ENCODE measurements at places on chromosomes 12 and 14.

DNA sequence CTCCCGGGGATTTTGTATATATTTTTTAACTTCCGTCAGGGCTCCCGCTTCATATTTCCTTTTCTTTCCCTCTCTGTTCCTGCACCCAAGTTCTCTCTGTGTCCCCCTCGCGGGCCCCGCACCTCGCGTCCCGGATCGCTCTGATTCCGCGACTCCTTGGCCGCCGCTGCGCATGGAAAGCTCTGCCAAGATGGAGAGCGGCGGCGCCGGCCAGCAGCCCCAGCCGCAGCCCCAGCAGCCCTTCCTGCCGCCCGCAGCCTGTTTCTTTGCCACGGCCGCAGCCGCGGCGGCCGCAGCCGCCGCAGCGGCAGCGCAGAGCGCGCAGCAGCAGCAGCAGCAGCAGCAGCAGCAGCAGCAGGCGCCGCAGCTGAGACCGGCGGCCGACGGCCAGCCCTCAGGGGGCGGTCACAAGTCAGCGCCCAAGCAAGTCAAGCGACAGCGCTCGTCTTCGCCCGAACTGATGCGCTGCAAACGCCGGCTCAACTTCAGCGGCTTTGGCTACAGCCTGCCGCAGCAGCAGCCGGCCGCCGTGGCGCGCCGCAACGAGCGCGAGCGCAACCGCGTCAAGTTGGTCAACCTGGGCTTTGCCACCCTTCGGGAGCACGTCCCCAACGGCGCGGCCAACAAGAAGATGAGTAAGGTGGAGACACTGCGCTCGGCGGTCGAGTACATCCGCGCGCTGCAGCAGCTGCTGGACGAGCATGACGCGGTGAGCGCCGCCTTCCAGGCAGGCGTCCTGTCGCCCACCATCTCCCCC lies 777 bp downstream of the ASCL1 start:
- DNase-seq: no peak

GRCh38 chr14:61662437-61663311 lies 32.6 kb upstream of the HIF1A start:
- peak; percentile 54 for DNase-seq

DNA sequence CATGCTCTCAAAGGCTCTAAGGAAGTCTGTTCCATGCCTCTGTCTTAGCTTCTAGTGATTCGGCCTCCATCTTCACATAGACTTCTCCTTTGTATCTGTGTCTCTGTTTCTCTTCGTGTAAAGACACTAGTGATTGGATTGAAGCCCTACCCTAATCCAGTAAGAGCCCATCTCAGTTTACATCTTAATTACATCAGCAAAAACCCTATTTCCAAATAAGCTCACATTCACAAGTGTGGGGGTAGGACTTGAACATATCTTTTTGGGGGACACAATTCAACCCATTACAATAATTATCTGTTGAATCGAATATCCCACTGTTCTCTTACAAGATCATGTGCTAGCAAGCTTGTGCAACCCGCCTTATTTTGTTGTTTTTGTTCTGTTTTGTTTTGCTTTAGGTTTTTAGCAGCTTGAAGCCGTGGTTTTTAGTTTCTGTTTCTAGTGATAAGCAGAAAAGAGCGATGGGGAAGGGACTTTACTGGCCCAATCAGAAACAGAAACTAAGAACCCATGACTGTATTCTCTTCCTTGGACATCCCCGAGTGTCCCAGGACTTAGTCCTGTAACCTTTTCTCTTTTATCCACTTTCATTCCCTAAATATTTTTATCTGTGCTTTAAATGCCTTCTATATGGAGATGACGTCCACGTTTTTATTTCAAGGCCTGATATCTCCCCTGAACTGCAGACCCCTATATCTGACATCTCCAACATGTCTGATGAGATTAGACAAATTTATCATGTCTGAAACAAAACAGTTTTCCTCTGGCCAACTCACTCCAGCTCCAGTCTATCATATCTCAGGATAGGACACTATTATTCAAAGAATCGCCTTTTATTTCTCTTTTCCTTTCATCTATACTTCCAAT lies 353.0 kb downstream of the CCDC91 start:
- no peak for DNase-seq

- DNase-seq: no peak
Observed at GRCh38 chr12:46356655-46357437, 15.7 kb downstream of the SLC38A2 start.

- DNase-seq: no peak
Observed at GRCh38 chr14:63045234-63045611, at the start of gene KCNH5. Gene KCNH5, minus strand, starts transcription at chr14:63045458. Its CDS starts 272 bp downstream, at chr14:63045186.

DNA sequence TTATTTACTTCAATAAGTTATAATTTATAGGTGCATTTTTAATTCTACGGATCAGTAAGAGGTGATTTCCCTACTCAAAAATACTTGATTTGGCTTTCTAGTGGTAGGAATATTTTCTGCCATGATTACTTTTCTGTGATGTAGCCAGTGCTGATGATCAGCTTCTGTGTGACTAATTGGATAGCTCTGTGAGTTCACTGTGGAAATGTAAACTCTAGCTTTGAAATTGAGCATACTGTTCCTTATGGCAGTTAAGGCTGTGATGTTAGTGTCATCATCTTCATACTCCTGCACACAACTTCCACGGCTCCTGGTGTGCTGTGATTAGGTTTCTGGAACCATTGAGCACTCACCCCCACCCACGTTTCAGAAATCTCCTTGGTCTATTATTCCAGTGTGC lies 48.2 kb downstream of the PLEKHA5 start:
- no peak for DNase-seq

GRCh38 chr12:50778663-50779590 lies 15.0 kb downstream of the ATF1 start:
- no peak for DNase-seq

DNA sequence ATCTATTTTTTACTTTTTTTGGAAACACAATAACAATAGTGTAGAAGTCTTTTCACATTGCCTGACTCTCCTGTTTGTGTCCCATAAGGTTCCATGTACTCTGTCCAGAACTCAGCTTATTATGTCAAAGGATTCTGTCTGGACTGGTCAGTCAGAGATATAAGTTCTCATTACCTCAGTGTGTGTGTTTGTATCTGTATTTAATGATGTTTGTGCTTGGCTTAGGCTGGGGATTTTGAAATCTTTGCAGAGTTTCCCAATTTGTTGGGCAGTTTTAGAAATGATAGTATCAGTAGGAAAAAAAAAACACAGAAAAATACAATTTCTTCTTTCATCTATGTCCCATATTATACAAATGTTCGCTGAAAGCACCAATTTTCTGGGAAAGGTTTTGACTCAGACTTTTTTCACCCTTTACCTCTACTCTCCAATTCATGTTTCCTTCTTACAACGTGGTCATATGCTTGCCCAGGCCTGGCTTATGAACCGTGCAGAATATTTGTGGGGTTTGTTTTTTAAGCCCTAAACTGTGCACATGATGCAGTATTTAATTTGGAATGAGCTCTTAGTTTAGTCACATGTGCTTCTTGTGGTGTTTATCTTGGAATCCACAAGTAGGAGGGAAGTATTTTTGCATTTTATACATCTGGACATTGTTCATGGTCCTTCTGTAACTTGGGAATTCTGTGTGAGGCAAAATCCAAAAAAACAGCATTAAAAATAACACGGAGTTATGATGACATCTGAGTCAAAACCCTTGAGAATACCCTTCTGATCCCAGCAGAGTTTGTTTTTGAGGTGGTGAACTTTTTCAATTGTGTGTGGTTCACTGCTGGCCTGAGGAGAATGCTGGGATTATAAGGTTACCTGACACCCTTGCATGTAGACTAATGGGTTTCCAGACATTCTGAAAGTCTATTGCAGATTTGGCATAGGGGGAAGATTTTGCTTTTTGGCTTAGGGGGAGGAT lies 121.2 kb downstream of the RAD51B start:
- DNase-seq: no peak

DNA sequence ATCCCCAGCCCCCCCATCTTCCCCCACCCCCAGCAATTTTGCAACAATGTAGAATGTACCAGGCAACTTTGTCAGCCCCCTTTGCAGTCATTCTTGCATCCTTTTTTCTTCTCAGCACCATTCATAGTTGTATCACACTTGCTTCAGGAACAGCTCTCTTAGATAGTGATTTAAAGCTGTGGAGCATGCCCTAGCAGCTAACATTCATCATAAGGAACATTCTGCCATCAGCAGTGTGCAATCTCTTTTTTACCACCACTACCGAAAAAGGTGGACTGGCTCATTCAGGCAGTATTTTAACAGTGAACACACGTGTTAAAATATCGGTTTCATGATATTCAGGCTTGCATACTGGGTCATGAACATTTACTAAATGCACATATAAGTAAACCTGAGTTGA lies 45.1 kb downstream of the MARK3 start:
- no peak for DNase-seq

DNA sequence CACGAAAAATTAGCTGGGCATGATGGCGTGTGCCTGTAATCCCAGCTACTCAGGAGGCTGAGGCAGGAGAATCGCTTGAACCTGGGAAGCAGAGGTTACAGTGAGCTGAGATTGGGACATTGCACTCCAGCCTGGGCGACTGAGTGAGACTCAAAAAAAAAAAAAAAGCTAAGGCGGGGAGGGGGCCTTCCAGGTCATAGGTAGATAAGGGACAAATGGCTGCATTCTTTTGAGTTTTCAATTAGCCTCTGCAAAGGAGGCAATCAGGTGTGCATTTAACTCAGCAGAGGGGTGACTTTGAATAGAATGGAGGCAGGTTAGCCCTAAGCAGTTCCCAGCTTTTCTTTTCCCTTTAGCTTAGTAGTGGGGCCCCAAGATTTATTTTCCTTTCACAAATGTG lies 743 bp upstream of the AACS start:
- no peak for DNase-seq

- DNase-seq: no peak
Observed at GRCh38 chr12:58925751-58926150, 5.4 kb upstream of the LRIG3 start.

DNA sequence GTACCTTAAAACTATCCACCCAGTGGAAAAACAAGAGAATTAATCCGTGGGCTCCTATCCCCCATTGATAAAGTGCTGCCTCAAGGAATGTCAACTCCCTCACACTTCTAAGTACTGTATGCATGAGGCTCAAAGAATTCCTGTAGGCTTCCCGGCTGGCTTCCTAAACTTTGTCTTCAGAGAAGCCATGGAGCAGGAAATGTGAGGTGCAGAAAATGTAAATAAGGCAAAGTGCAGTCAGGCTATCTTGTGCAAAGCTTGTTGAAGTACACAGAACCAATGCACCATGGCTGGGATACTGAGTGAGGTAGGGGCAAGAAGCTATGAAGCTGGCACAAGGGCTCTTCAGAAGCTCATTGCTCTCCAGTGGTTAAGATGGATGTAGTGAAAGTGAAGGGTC lies 611.0 kb downstream of the FSCB start:
- no peak for DNase-seq

DNA sequence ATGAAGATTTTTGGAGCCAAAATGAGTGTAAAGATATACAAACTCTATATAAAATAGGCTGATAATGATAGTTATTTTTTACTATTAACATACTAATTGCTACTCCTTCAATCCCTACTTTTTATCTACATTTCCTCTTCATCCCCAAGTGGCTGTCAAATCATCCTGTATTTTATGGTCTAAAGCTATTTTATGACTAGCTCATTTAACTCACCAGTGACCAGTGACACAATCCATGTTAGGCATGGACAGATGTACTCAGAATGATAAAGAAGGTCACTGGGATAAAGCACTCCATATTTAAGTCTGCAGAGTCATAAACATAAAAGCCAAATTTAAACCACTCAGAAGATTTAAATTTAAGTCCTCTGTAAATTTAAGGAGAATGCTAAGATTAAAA lies 183.0 kb downstream of the MED13L start:
- DNase-seq: no peak

DNA sequence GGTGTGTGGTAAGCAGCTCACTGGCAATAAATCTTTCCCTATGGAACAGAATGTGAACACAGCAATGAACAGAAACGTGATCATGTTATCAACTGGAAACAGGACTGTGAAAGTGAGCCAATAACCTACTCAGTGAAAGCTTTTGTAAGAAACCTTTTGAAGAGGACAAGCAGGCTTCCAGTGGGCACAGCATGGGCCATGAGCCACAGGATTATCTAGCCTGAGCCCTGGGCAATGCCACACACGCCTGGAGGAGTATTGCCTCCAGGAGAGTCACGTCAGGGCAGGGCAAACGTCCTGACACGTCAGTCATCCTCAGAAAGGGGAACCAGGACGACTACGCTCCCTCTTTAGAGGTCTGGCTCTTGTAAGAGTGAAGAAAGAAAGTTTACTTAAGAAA lies 32.3 kb downstream of the NRDE2 start:
- DNase-seq: no peak

DNA sequence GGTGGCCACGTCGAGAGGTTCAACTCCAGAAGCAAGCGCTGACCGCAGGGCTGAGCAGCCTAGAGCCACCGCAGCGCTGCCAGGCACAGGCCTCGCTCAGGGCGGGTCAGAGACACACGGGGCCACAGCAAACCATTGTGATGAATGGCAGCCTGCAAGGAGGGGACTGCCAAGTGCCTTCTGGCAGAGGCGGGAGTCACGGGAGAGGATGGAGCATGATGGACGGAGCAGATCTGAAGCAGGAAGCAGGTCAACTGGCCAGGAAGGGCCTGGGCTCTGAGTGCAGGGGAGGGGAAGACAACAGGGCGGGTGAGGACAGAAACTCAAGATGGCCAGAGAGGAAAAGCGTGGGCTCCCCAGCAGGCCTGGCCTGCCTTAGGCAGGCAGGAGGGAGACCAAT lies 49.8 kb downstream of the CDC42BPB start:
- no peak for DNase-seq

DNA sequence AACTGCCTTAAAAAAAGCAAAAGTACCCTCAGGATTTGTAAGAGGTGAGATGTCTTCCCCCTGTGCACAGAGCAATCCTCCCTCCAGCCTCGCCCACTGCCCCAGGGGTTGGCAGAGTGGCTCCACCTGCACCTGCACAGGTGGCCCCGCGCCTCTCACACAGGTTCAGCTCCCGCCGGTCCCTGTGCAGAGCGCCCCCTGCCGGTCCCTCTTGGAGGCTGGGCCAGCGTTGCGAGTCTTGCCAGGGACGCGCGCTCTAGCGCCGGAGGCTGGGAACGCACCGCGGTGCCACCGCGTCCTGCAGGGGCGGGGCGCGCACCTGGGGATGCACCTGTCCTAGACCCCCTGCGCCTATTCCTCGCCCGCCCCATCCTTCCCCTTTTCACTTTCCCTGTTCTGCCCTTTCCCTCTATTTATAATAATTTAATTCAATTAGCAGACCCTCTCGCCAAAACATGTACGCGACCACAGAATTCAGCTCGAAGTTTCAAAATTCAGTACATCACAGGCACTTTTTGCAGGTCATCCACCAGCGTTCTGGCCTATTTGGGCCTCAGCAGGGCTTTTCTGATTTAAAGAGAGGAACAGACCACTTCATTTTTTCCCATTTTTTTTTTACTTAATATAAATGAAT lies 618.6 kb downstream of the AACS start:
- DNase-seq: no peak

DNA sequence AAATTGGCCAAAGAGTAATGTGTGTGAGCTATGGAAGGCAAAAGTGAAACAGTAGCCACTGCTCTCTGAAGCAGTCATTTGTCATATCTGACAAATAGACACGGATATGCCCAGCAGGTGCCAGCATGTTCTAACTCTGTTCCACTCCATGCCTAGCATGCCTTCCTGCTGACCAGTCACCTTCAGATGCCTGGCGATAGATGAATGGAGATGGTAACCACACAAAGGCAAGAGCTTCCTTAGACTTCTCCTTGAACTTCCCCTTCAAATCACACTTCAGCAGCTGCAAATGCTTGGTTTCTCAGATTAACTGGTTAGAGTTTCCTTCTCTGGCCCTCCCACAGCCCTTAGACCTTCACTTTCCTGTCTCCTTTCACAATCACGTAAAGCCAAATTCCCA lies 429.9 kb downstream of the DAD1 start:
- no peak for DNase-seq
